ENCODE measurements at places on chromosomes 3 and 15.

GRCh38 chr15:57916695-57917094 lies 148.8 kb downstream of the ALDH1A2 start:
- no peak for DNase-seq

- no peak for DNase-seq
Observed at GRCh38 chr3:42084586-42084985, 6.6 kb upstream of the TRAK1 start.

GRCh38 chr3:190671658-190672057 lies 157.8 kb downstream of the IL1RAP start:
- DNase-seq: no peak

- no peak for DNase-seq
Observed at GRCh38 chr15:92901072-92901761, 1.1 kb downstream of the CHD2 start.

DNA sequence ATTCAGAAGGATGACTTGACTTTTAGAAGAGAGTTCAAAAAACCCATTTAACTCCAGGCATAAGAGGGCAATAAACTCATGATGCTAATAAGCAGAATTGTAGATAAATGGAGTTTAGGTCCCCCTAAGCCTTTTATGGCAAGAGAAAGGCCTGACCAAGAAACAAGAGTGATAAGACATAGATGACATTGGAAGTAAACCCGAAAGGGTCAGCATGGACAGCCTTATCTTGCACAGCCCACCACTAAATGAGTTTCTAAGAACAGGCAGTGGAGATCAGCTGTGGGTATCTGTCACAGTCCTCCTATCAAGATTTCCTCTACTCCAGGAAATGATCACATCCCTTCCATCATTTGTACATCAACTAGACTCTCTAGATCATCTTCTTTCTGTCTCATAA lies 457.9 kb upstream of the ADAMTS9 start:
- no peak for DNase-seq

DNA sequence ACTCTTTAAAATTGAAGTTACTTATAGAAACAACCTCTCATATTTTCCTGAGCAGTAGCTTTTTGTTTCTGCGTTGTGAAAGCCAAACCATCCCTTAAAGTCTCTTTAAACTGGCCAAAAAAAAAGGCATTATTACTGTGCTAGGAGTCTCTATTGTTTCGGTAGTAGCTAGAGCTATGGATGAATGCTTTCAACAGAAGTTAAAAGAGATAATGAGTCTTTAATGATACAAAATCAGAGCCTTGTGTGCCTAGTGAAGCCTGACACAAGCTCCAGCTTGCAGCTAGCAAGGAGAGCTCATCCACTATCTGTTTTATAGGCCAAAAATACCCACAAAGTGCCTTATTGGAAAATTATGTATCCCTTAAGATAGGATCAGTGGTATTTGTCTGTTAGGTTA lies 360.4 kb upstream of the CDIN1 start:
- DNase-seq: no peak

GRCh38 chr3:100257586-100257985 lies 3.2 kb upstream of the TBC1D23 start:
- no peak for DNase-seq

GRCh38 chr3:131353016-131353877 lies 28.3 kb upstream of the NUDT16 start:
- no peak for DNase-seq

DNA sequence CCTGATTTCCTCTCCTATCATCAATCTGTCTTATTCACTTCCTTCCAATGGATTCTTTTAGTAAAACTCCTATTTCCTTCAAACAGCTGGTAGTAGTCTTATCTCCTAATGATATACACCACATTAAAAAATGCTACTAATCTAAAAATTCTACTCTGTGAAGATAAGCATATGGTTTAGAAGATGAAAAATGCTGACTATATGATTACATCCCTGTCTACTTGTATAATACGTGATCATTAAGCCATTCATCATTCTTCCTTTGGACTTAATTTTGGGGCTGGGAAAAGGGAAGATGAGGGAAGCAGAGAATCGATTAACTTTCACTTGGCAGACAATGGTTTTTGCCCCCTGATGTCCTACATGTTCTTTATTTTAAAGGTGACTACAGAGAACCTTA lies 453.1 kb downstream of the NSUN3 start:
- no peak for DNase-seq

- no peak for DNase-seq
Observed at GRCh38 chr15:87439090-87439489, 817.4 kb downstream of the NTRK3 start.

- DNase-seq: no peak
Observed at GRCh38 chr3:197003461-197004385, 25.9 kb downstream of the MELTF start.

DNA sequence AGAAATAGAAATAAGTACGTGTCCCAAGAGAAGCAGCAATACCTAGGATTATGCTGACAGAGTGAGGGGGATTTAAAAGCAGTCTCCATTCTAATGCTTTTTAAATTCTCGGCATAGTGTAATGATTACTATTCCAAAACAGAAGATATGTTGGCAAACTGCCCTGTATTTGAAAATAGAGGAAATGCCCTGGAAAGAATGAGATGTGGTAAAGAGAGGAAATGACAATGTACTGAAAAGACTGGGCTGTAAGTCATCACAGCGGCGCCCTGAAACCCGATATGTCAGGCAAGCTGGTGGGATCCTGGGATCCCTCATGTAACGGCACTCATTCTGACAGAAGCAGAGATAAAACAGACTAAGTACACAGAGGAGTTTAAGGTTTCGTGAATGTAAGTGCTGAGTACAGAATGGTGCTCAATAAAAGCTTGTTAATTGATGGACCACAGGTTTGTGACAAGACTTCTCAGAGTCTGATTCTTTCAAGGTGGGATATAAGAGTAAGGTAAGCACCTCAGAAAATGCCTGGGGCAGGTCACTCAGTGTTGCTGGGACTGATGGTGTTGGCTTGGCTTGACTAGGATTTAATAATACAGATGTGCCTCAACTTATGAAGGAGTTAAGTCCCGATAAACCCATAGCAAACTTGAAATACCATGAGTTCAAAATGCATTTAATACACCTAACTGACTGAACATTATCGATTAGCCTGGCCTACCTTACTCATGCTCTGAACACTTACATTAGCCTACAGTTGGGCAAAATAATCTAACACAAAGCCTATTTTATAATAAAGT lies 91.4 kb downstream of the NFKBIZ start:
- peak; percentile 91 for DNase-seq

DNA sequence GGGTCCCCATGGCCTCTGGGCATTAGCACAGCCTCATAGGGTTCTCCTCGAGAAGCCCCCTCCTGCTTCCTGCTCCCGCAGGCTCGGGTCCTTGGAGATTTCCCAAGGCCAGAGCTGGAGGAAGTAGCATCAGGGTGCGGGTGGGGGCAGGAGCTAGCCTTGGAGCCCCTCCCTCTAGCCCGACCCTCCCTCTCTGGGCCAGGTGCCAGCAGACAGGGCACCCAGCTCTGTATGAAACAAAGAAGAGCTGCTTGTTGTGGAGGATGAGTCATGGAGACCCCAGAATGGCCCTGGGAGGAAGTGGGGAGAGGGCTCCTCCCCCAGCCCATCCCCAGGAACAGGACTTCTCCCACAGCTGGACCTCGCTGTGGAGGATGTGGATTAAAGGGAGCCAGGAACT lies 29.2 kb downstream of the EPHB3 start:
- no peak for DNase-seq

GRCh38 chr3:107662586-107662985 lies 139.8 kb downstream of the BBX start:
- DNase-seq: no peak

- DNase-seq: no peak
Observed at GRCh38 chr3:133574260-133574881, 885 bp downstream of the CDV3 start.

DNA sequence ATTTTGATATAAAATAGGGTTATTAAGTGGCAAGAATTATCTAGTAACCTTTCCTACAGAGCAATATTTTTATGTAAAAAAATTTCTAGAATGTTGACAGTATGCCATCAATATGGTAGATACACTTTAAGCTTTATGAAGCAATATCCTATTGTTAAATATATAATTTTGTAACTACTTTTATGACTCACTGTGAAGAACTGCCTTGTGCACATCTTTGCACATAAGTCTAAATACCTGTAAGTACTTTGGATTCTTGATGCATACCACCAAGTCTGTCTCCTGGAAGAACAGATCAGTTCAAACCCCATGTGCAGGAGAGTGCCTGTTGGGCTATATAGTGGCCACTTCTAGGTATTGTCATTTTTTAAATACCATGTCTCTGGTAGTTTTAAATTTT lies 205.7 kb upstream of the EIF1B start:
- DNase-seq: no peak

DNA sequence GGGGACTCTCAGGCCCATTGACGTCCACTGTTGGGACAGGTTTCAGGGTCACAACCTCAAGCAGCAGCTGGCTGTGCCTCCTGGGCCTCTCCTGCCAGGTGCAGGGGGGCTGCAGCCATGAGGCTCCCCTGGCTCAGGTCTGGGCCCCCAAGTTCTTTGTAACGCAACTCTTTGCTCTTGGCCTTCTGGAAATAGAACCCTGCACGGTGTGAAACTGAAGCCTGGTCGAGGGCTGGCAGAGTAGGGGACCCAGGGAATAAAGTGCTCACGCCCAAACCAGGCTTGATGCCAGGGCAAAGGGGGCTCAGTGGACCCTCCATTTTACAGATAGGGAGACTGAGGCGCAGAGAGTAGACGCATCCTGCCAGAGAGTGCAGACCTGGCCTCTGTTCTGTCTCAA lies 771 bp downstream of the CALML4 start:
- no peak for DNase-seq

DNA sequence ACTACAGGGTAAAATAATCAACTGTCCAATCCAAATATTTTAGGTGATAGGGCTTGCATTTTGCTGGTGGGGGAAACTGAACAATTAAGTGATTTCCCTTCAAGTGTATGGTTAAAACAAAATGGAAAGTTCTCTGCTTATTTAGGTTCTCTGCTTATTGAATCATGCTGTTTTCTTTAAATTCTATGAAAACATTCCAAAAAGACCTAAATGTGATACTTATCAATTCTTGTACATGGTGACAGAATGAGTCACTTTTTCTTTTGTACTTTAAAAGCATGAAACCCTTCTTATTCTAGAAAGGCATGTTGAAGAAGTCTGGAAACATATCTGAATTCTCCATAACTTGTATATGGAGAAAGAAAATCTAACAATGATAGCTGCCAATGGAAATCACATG lies 192.6 kb downstream of the FMN1 start:
- DNase-seq: no peak

GRCh38 chr3:5187920-5188418 lies 462 bp downstream of the EDEM1 start:
- no peak for DNase-seq

DNA sequence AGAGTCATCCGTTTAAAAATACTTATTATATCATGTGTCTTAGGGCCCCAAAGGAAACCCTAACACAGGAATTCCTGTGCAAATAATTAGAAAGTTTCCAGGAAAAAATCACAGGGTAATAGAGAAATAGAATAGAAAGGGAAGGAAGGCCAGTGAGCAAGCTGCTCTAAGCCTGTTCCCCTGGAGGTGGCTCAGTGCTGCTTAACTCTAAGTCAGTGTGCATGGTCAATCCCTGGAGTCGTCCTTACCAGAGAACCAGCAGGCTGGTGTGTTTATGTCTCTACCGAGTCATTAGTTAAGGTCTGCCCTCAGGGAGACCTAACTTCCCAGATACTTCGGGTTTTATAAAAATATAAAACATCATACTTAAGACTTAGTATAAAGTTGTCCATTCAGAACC lies 21.0 kb upstream of the MCF2L2 start:
- no peak for DNase-seq

GRCh38 chr15:69066007-69066995 lies 51.8 kb downstream of the NOX5 start:
- no peak for DNase-seq
